Caudate nucleus (tissue), 63 donors: ENCODE measurements at places on chromosomes 3 and 15.

DNA sequence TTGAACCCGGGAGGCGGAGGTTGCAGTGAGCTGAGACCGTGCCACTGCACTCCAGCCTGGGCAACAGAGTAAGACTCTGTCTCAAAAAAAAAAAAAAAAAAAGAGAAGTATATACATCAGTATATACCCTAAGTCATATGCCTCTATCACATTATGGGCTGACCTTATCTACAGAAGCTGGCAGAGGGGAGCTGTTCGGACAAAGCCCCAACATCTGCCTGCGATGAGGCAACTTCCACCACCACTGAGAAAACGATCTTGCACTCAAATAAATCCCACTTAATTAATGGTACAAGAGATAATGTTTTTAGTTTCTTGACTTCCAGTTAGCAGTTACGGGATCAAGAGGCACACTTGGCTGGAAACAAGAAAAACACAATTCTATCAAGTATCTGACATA, 2.2 kb downstream of the GLT8D1 start:
- DNase-seq: no peak

DNA sequence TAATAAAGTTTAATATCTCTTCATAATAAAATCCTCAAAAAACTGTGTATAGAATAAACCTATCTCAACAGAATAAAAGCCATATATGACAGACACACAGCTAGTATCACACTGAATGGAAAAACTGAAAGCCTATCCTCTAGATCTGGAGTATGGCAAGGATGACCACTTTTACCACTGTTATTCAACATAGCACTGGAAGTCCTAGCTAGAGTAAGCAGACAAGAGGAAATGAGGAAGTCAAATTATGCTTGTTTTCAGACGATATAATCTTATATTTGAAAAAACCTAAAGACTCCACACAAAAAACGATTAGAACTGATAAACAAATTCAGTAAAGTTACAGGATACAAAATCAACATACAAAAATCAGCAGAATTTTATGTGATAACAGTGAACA, 57.4 kb upstream of the DIPK2A start:
- DNase-seq: no peak

- no peak for DNase-seq
Measured at GRCh38 chr3:112803467-112803866, 43.2 kb downstream of the CD200R1L start.

GRCh38 chr3:167823738-167824137, 88.2 kb downstream of the SERPINI1 start:
- no peak for DNase-seq

DNA sequence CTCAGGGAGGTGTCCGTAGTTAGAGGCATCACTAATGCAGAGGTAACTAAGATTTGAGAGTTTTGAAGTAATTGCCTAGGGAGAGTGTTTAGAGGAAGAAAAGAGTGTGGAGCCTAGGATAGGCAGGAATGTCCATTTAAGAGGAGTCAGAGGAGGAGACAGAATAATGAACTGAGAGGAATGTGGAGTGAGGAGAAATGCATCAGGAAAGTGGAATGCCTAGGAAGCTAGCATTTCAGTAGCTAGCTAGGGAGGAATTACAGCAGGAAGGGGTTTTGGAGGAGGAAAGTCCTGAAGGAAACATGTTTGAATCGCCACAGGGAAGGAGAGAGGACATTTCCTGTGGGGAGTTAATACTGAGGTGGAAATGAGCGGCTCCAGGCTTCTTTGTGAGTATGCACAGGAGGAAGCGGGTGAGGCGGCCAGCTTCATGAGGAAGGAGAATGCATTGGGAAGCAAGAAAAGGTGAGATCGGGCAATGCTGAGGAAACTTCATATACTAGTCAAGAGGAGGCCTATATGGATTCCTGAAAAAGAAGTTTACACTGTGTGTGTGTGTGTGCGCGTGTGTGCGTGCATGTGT, 154.3 kb downstream of the TMEM108 start:
- no peak for DNase-seq

DNA sequence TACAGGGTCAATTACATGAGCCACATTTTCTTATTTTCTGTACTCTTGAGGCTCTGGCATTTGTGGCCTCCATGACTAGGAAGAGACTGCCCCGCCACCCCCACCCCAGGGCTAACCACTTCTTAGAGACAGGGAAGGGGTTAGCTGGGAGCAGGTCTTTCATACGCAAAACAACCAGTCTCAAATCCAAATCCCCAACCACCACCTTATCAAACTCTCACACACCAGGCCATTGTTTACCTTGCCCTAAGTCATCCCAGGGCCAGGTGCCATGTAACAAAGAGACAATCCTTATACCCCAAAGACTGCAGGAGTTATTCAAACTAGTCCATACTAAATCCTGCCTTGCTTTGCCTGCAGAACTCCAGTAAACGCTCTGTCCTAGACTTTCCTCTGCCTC, 77.8 kb downstream of the B3GNT5 start:
- DNase-seq: no peak

- no peak for DNase-seq
Measured at GRCh38 chr3:71133865-71134264, 449.7 kb downstream of the FOXP1 start.

GRCh38 chr3:194396539-194396858, 2.6 kb downstream of the GP5 start:
- no peak for DNase-seq

DNA sequence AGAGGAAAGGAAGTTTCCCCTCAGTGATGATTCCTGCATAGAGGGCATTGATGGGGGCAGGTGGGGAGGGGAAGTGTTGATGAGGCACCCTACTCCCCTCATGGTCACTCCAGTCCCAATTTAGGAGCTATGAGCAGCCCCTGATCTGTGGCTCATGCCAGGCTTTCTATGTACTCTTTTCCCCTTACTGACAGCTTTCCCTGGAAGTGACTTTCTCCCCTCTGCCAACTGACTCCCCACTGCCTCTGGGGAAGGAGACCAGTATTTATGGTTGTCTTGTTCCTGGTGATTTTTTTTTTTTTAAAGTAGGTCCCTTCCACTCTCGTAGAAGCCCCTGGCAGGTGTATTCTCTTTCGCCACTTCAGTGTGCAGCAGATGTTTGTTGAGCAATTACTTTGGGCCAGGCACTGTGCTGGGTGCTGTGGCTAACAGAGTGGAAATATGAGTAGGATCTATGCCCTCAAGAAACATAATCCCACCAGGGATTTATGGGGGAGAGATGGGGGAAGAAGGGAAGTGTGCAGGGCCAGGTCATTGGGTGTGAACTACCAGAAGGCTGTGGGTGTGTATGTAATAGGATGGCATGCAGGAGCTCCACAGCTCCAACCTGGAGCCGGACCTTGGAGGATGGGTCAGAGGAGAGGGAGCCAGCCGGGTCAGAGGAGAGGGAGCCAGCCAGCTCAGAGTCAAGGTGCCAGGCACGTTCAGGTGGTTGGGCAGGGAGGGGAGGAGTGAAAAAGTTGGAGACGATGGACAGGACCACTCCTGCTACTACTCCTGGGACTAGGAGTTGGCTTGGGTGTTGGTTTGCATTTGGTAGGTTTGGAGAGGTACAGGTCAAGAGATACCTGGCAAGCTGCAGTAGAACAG, 3.5 kb downstream of the SMAD6 start:
- DNase-seq: no peak

GRCh38 chr3:53163444-53164387, 2.7 kb downstream of the PRKCD start:
- DNase-seq: no peak
